ENCODE measurements at places on chromosomes 13 and 19. TPM values are rescaled to one million over a fixed set of nuclear protein-coding genes. Genes with fewer than 3 reads are reported as not detected.

PLPPR3 gene
- 0.20 TPM for total RNA-seq

CEACAM8 gene
- total RNA-seq, result not detected

RNF225 gene
- total RNA-seq, result not detected

CLEC17A gene
- total RNA-seq, result 0.09 TPM

PLK5 gene
- total RNA-seq, result 0.89 TPM

ARHGEF7 gene
- 70.7 TPM for total RNA-seq

KLK7 gene
- 0.14 TPM for total RNA-seq

TNNT1 gene
- total RNA-seq, result 0.72 TPM

RGL3 gene
- 72.0 TPM for total RNA-seq

PABPC3 gene
- 0.14 TPM for total RNA-seq

C1QTNF9B gene
- total RNA-seq, result not detected

ERVV-1 gene
- not detected for total RNA-seq

TNFSF11 gene
- total RNA-seq, result 0.95 TPM

PPM1N gene
- total RNA-seq, result 2.2 TPM

HSH2D gene
- total RNA-seq, result 14.0 TPM

FFAR3 gene
- total RNA-seq, result 0.29 TPM
